ENCODE measurements at places on chromosomes 13 and 19.

DNA sequence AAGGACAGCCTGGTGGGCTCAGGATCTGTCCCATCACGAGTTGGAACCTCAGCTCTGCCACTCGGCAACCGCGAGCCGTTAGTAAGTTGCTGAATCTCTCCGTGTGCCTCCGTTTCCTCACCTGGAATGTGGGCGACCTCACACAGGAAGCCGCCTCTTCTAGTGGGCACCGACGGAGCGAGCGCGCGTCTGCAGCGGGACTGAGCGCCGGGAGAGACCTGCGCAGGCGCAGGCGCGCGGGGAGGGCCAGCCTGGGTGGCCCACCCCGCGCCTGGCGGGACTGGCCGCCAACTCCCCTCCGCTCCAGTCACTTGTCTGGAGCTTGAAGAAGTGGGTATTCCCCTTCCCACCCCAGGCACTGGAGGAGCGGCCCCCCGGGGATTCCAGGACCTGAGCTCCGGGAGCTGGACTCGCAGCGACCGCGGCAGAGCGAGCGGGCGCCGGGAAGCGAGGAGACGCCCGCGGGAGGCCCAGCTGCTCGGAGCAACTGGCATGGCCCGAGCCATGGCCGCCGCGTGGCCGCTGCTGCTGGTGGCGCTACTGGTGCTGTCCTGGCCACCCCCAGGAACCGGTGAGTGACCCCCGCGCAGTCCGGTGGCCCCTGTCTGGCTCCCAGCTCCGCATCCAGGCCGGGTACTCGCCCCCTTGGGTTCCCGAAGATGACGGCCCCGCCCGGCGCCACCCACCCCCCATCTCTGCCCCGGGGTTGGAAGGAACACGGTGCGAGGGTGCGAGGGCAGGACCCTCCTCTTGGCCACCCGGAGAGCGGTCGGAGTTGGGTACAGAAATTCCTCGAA lies at the start of gene PVR:
Gene PVR, plus strand, starts transcription at position 306 of the 797 bp plus-strand sequence. Its CDS starts 187 bp downstream, at position 493.
- DNase-seq: peak; percentile 21

GRCh38 chr13:110405597-110406450 lies 98.7 kb downstream of the COL4A2 start:
- DNase-seq: no peak

DNA sequence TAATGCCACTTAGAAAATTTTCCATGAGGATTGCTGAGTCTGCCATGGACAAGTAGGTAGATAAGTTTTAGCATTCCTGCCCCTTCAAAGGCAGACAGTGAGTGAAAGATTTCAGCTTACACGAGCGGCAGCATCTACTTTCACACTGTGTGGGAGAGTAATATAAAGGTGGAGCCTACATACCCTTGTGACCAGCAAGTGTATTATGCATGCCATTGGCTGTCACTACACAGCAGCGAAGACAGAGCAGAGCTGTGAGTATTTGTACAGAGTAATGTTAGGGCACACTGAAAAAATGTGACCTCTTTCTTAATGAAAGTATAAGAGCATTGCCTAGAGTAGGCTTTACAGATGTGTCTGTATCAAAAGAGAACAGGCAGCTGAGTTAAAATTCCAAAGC lies 14.0 kb downstream of the SLITRK6 start:
- DNase-seq: no peak

DNA sequence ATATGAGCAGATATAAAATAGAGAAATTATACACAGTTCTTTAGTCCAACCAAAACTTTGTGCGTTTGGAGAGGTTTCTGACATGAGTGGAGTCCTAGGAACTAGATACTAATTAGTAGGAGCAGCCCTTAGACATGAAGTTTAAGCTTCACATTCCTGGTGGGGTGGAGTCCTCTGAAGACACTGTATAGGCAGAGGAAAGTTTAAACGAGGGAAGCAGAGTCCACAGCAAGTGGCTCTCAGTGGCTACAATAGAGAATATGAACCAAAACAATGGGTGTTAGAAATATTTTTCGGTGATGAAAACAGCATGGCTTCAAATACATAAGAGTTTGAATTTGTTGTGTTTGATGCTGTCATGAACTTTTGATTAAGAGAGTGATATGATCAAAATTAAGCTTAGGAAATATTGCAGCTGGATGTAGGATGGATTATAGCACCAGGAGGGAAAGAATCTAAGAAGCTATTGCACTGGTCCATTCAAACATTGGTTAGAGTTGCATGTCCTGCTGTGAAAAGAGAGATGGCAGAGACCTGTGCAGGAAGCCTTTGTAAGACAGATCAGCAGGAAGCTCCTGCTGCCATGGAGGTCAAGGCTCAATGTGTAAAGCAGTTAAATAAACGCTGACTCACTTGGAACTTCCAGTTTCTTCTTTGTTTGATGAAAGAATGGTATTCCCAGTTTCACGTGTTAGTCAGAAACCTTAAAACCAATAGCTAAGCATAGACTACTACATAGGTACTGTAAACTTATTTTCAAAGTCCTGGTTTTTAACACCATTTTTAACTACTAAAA lies 175.2 kb downstream of the TDRD3 start:
- no peak for DNase-seq

DNA sequence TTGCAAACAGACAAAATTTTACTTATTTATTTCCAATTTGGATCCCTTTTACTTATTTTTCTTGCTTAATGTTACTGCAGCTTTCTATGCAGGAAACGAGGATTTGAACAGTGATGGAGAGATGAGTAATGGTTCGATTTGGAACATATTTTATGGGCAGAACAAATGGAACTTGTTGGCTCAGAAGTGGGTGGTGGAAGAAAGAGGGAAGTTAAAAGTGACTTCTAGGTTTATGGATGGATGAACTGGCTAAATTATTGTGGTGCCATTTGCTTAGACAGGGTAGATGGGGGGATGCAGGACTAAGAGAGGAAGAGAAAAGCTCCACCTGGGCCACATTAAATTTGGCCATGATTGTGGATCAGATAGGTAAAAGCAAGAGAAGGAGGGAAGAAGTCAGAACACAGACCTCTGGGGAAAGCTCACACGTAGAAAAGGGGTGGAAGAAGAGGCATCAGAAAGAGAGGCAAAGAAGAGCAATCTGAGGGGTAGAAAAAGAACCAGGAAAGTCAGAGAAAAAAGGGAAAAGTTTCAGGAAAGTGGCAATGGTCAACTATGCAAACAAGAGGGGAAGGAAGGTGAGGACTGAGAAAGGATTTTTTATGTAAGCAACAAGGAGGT lies 768 bp upstream of the CYSLTR2 start:
- no peak for DNase-seq

GRCh38 chr13:30551189-30551588 lies 66.5 kb upstream of the USPL1 start:
- DNase-seq: no peak

DNA sequence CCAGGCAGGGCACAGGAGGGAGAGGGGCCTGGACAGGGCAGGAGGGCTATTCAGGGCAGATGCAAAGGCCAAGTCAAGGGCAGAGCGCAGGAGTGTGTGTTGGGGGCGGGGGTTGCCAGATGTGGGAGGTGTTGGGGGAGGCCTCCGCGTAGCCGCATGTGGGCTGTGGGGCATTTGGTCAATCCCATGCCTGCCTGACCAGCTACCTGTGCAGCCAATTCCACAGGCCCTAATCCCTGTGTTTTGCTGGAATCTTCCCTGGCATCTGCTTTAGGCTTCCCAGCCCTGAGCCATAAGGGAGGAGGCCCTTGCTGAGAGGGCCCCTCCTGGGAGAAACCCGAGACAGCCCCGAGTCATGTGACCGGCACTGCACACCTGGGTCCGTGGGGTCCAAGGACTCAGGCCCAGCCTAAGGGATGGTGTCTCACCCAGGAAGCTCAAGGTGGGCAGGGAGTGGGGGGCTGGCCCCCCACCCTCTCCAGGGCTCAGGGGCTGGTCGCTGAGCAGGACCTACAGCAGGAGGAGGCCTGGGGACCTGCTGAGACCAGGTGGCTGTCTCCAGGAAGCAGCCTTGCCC lies 20.3 kb downstream of the RFX1 start:
- DNase-seq: no peak

GRCh38 chr19:47779524-47780214 lies 1.2 kb downstream of the SELENOW start:
- no peak for DNase-seq

DNA sequence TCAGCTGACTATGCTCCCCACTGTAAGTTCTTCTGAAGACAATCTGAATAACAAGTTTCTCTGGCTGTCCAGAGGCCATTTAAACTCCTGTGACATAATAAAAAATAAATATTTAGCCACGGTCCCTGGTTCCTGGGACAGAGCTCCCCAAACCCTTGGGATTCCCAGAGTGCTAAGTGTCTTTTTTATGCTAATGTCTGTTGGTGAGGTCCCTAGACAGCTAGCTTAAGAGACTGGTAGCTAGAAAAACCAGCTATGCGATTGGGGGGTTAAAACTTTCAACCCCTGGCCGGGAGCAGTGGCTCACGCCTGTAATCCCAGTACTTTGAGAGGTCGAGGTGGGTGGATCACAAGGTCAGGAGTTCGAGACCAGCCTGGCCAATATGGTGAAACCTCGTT lies 5.9 kb downstream of the EPSTI1 start:
- DNase-seq: no peak

DNA sequence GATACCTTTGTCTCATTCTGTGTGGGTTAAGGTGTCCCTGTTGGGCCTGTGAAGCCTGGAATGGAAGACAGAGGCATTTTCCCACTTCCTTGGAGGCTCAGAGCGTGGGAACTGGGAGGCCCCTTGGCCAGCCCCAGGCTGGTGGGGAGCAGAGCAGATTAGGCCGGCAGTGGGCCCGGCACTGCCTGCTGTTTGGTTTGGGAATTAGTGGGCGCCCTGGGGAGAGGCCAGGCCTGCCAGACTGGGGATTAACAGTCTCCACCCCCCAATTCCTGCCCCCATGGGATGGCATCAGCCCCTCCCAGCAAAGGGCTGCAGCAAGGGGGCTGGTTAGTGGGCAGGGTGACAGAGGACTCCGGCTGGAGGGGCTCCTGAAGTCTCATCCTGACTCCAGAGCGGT lies 3.1 kb upstream of the BEST2 start:
- DNase-seq: no peak

GRCh38 chr13:50928659-50929462 lies 19.3 kb downstream of the RNASEH2B start:
- DNase-seq: no peak

DNA sequence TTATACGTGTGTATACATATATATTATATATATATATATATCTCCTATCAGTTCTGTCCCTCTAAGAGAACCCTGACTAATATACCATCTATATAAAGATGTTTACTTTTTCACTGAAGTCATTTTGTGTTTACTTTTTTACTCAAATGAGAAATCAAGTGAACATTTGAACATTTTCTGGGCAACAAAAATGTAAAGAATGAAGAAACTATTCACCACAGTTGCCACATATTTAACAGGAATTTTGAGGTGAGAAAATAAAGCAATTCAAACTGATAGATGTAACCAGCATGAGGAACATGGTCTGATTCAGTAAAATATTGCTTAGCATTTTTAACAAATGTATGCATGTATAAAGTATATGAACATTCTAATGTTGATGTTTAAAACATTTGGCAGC lies 299.2 kb upstream of the KLHL1 start:
- no peak for DNase-seq

Measured in activated CD4-positive, alpha-beta T cell treated with anti-CD3 and anti-CD28 coated beads for 1 hour (primary cell).